KBM-7 (cell line): ENCODE measurements at places on chromosomes 11 and 22.

GRCh38 chr11:128764424-128765095 lies 70.7 kb downstream of the FLI1 start:
- DNase-seq = no peak

- no peak for DNase-seq
These were observed 379.8 kb downstream of the BRD1 start for GRCh38 chr22:49447837-49448236.

- no peak for DNase-seq
These were observed 40.1 kb upstream of the CARD18 start for GRCh38 chr11:105179542-105180278.

GRCh38 chr11:75350743-75351540 lies 519 bp downstream of the ARRB1 start:
- DNase-seq = peak; percentile 71

- peak; percentile 19 for DNase-seq
These were observed 9.0 kb upstream of the RRM1 start for GRCh38 chr11:4085575-4085974.

GRCh38 chr11:81874635-81875034 lies 859.0 kb downstream of the FAM181B start:
- DNase-seq = no peak

DNA sequence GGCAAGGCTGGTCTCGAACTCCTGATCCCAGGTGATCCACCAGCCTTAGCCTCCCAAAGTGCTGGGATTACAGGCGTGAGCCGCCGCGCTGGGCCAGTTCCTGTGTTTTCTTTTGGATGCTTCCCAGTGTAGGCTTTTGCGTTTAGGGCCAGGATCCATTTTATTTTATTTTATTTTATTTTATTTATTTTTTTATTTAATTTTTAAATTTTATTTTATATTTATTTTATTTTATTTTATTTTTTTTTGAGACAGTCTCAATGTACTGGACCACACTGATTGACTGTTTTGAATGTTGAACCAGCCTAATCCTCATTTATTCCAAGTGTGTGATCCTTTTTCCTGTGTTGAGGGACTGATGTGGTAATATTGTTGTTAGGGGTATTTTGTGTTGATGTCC lies 8.4 kb downstream of the EPS8L2 start:
- no peak for DNase-seq

GRCh38 chr22:23080613-23081290 lies 10.4 kb downstream of the GNAZ start:
- no peak for DNase-seq

- DNase-seq = peak; percentile 11
These were observed 644 bp downstream of the SPTY2D1 start for GRCh38 chr11:18633256-18634139.

DNA sequence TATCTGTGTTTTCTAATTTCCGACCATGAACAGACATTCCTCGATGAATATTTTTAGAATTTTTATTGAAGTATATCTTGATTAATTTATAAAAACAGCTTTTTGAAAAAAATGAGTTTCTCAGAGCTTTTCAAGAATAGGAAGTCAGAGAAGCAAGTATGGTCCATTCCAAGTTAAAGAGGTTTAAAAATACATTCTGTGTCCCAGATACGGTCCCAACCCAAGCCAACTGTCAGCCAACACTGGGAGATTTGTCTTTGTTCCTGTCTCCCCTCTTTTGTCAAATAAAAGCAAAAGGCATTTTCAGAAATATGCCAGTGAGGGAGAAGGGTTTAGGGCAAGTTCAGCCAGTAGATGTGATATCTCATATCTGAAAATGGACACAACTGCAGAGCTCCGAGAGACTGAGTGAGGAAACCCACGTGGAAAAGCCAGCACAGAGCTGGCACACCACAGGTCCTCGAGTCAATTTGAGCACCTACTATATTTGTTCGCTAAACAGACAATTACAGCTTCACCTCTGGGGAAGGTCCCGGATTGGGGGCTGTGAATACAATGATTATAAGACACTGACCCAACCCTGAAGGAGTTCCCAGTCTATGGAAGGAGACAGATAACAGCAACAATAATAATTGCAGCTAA lies 59.8 kb downstream of the C11orf91 start:
- DNase-seq = no peak

GRCh38 chr11:127588431-127588830 lies 587.9 kb upstream of the KIRREL3 start:
- DNase-seq = no peak

DNA sequence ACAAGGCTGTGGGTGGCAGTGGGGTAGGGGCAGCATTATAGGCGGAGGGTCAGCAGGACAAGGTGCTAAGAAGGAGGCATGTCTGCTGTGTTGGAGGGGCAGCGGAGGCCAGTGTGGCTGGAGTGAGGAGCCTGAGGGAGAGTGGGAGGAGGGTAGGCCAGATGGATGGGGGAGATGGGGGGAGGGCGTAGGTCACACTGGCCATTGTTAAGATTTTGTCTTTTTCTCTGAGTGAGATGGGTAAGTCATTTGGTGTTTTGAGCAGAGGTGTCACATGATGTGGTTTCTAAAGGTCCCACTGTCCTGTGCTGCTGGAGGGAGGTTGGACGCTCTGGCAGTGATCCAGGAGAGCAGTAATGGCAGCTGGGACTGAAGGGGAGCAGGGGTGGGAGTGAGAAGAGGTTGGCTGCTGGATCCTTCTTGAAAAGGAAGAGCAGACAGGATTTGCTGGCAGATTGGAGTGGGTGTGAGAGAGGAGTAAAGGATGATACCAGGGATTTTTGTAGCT lies 9.8 kb downstream of the PPP6R3 start:
- no peak for DNase-seq

GRCh38 chr11:121559606-121560200 lies 106.9 kb upstream of the SORL1-AS1 start:
- no peak for DNase-seq

DNA sequence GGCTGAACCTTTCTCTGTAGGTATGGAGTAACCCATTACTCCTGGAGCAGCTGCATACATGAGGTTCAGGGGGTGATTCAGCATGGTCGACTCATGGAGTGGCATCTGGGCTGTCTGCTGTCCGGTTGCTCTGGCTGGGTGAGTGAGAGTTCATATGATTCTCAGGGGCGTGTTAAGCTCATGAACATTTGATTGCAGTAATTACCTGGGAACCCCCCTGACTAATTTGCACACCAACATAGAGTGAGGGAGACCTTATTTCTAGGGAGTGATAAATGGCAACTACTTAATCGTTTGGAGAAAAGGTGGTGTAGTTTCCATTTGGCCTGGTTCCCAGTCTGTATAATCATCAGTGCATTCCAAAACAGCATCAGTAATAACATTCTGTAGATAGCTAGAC lies 661.9 kb downstream of the ETS1 start:
- no peak for DNase-seq

DNA sequence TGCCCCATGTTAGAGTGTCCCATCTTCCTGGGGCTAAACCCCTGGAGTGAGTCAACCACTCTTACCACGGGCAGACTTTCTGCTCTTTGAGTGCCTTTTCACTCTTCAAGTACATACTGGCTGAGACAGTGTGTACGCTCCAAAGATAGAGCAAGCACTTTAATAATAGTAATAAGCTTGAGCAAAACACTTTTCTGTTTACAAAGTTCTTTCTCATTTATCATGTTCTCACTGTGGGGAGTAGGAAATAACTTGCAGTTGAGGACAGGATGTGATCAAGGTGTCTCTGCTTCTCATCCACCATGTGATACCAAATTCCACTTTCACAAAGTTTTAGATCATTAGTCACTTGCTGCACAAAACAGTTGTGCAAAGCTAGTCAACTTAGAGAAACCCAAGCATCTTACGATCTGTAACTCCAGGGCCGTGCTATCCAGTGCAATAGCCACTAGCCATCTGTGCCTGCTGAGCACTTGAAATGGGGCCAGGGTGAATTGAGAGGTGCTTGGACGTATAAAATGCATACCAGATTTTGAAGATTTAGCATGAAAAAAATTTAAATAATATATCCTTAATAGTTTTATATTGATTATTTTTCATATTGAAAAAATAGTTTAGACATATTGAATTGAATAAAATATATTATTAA lies 135.3 kb downstream of the KIF18A start:
- no peak for DNase-seq

DNA sequence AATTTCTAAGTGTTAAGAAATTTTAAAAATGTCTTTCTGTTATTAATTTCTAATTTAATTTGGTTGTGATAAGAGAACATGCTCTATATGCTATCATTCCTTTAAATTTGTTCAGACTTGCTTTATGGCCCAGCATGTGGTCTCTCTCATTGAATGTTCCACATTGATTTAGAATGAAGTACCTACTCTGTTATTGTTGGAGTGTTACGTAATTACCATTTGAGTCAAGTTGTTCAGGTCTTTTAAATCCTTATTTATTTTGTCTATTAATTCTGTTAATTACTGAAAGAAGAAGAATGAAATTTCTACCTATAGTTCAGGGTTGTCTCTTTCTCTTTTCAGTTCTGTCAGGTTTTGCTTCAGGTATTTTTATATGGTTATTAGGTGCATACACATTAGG lies 57.0 kb downstream of the PRMT3 start:
- no peak for DNase-seq

GRCh38 chr11:2673250-2673610 lies 26.6 kb downstream of the KCNQ1OT1 start:
- DNase-seq = no peak

- no peak for DNase-seq
These were observed 4.4 kb downstream of the POLA2 start for GRCh38 chr11:65266210-65266609.

DNA sequence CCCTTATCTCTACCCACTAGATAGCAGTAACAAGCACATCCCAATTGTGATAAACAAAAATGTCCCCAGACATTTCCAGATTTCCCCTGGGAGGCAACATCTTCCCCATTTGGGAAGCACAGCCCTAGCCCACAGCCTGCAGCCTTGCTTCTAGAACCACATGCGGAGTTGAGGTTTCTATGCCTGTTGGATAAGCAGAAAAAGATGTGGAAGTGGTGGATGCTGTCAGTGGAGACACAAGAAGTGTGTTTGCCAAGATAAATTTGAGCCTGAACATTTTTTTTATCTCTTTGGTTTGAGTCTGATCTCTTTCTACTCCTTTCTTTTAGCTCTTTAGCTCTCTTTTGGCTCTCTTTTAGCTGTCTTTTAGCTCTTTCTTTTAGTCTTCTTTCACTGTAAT lies 884.5 kb downstream of the NTM start:
- no peak for DNase-seq
